ENCODE measurements at places on chromosomes 3 and 15. TPM values are rescaled to one million over a fixed set of nuclear protein-coding genes. Genes with fewer than 3 reads are reported as not detected.

GRCh38 chr3:170358042-170359010 lies 811 bp downstream of the SKIL start:
- peak; percentile 82 for DNase-seq

DNA sequence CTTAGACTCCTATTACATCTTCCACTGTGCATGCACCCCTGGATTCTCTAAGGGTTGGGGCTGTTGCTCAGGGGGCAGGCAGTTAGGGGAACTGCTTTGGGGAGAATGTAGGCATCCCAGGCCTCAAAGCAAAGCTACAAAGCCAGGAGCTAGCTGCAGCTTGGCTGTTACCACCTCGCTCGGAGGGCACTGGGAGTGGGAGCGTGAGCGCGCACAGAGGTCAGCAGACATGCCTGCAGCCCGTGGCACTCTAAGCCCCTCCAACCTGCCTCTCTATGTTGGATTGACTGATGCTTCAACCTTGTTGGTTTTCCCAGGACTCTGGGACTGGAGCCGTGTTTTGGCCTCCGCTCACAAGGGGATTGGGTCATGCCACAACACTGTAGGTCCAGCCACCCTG lies 69.8 kb downstream of the CPN2 start:
- DNase-seq = no peak

DNA sequence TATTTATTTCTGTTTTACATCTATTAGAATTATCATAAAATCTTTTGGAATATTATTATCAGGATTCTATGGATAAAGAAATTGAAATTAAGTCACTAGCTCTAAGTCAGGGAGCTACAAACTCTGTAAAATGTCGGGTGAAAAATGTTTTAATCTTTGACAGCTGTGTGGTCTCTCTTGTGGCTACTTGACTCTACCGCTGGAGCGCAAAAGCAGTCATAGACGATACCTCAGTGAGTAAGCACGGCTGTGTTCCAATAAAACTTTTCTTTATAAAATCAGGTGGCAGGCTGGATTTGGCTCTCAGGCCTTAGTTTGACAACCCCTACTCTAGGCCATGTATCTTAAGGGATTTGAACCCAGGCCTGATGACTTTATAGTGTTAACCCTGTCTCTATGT lies 88.5 kb upstream of the PFN2 start:
- DNase-seq = no peak

GRCh38 chr15:80431635-80432344 lies 27.6 kb downstream of the ARNT2 start:
- DNase-seq = no peak

- no peak for DNase-seq
Observed at GRCh38 chr3:4426261-4426781, 40.7 kb downstream of the SUMF1 start.

GRCh38 chr15:90291679-90292356 lies 26.3 kb downstream of the NGRN start:
- no peak for DNase-seq

GRCh38 chr3:77588863-77589262 lies 549.0 kb downstream of the ROBO2 start:
- no peak for DNase-seq

DNA sequence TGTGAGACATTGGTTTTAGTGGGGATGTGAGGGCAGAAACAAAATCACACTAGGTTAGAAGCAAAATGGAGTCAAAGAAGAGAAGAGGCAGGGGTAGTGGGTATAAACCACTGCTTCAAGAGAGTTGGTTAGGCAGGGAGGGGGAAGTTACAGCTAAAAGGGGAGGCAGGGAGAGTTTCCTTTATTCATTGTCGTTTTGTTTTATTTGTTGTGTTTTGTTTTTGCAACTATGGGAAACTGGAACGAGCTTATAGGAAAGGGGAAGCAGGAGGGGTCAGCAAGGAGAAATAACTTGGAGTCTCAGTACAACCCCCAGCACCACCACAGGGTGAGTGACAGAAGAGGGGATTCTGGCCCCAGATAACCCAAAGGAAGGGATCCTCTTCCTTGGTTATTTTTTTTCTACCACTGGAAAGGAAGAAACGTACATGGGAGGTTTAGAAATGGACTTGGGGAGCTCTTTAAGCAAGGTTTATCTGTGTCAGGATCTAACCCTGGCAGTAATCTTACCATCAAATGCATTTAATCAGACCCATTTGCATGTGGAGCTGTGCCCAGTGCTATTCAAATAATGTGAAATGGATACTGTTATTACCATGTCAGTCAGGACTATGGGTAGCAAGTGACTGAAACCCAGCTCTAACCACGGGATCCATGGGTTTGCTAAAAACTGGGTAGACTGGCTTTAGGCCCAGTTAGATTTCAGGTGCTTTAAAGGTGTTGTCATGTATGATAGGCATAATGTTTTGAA lies 68.7 kb downstream of the CCNL1 start:
- peak; percentile 67 for DNase-seq

- no peak for DNase-seq
Observed at GRCh38 chr15:60682115-60682514, 203.2 kb upstream of the ICE2 start.

- DNase-seq = no peak
Observed at GRCh38 chr3:13303410-13303809, 116.7 kb downstream of the NUP210 start.

- DNase-seq = peak; percentile 93
Observed at GRCh38 chr3:106206146-106206545, 337.3 kb upstream of the CBLB start.

DNA sequence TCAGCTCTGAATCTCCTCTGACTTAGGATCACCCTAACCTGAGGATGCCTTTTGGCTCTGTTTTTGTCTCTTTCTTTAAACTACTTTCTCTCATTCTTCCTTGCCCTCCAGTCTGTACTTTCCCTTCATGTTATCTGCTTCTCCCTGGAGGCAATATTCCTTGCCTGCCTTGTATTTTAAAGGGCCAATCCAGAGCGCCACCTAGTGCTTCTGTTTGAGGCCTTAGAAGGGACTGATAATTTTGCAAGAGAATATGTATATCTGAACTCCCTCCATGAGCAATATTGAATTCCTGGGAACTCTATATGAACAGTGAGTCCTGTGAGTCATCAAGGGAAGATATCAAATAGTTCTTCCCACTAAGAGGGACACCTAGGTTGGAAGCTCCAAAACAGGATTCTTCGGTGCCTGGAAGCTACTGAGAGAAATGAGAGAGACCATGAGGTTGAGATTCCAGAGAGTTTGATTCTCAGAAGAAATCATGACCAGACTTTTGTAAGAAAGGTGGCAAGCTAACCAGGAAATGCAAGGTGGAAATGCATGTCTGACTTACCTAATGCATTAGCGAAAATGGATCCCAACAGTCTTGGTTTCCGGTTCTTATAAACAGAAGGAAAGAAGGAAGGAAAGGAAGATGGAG lies 203.8 kb upstream of the CD96 start:
- DNase-seq = peak; percentile 72

- DNase-seq = peak; percentile 97
Observed at GRCh38 chr15:72783640-72784455, at the start of gene ADPGK. Gene ADPGK, minus strand, starts transcription at chr15:72783758. Its CDS starts 67 bp downstream, at chr15:72783691.

- DNase-seq = no peak
Observed at GRCh38 chr3:89276116-89276515, 168.7 kb downstream of the EPHA3 start.

- DNase-seq = no peak
Observed at GRCh38 chr15:96870580-96870979, 540.1 kb downstream of the NR2F2 start.

GRCh38 chr15:86872782-86873181 lies 793.1 kb downstream of the AGBL1 start:
- no peak for DNase-seq

GRCh38 chr3:169272532-169272931 lies 391.0 kb downstream of the MECOM start:
- no peak for DNase-seq

GRCh38 chr3:168620854-168621253 lies 525.1 kb upstream of the GOLIM4 start:
- DNase-seq = peak; percentile 11

GRCh38 chr3:149657926-149658743 lies at the start of gene WWTR1:
Gene WWTR1, minus strand, starts transcription at chr3:149658025. Its CDS starts 719 bp downstream, at chr3:149657306.
- peak; percentile 98 for DNase-seq

- no peak for DNase-seq
Observed at GRCh38 chr3:185087419-185087818, 65.4 kb downstream of the C3orf70 start.

DNA sequence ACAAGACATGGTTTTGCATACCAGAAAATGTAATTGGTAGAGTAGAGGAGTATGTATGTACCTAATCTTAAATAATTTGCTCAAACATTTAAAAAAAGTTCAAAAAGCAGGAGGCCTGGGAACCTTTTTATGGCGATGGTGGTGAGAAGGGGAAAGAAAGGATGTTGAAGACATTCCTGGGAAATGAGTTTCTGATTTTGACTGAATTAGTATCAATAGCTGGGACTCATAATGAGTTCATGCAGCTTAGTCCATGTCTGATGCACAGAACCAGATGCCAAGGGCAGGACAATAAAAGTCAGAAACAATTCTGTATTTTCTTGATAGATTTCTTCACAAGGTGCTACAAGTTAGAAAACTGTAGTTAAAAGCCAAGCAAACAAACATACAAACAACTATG lies 395.3 kb downstream of the GAP43 start:
- no peak for DNase-seq

- DNase-seq = no peak
Observed at GRCh38 chr3:197955892-197956477, 4.0 kb upstream of the LMLN start.

- DNase-seq = no peak
Observed at GRCh38 chr15:41873711-41874110, 20.1 kb downstream of the SPTBN5 start.

DNA sequence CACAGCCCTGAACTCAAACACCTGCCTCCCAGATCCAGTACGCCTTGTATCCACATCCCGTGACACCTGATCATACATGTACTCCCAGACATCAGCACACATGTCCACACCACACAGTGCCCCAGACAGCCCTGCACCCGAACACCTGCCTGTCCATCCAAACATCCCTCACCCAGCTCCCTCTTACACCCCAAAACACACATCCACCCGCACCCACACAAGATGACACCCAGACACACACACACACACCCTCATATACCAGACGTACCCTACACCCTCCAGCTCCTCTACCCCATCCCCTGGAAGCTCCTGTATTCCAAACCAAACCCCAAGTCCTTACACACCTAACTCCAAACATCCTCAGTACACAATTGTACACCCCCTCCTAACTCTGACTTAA lies 735 bp downstream of the CAMK1 start:
- DNase-seq = no peak

DNA sequence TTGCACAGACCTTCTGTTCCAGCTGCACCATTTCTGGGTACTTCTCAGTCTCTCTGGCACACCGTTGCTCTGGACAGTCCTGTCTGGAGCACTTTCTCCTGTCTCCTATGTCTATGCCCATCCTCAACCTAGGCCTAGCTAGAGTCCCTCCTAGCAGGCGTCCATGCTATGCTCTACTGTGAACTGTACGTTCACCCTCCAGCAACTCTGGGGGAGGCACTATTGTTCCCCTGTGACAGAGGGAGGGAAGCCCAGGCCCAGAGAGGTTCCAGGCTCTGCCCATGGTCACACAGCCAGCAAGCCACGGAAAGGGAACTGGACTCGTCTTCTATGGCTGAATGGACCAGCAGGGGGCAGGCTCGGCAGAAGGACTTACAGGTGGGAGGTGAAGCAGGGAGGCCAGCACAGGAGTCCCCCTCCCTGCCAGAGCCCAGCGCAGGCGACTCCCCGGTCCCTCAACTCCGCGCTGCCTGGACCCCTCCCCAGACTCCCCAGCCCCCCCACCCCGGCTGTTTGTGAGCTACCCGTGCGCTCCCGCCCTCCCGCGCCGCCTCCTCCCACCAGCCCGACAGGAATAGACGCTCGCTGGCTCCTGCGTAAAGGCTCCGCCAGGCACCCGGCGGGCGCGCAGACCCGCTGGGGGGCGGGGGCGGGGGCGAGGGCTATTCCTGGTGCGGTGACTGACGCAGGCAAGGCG lies 1.7 kb upstream of the LINGO1 start:
- peak; percentile 56 for DNase-seq

DNA sequence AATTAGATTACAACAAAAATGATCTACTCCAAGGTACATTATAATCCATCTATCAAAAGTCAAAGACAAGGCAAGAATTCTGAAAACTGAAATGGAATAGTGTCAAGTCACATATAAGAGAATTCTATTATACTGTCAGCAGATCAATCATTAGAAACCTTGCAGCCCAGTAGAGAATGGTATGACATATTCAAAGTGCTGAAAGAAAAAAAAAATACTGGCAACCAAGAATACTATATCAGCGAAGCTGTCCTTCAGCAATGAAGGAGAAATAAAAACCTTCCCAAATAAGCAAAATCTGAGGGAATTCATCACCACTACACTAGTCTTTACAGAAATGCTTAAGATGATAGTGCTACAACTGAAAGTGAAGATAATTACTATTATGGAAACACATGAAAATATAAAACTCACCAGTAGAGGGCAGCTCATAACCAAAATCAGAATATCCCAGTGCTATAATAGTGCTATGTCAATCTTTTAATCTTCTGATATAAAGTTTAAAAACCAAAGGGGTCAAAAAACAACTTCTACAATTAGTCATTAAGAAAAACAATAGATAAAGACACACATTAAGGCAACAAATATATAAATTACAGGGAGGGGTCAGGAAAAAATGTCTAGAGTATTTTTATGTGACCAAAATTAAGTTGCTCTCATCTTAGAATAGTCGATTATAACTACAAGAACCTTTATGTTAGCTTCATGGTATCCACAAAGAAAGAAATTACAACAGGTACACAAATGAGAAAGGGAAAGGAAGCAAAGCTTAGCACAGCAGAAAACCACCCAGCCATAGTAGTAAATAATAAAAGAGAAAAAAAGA lies 190.7 kb upstream of the CNTN6 start:
- DNase-seq = no peak

GRCh38 chr3:85783291-85783690 lies 824.5 kb downstream of the CADM2 start:
- DNase-seq = peak; percentile 48

Gene SLC24A5
- total RNA-seq = 0.04 TPM

Gene KBTBD8
- 3.2 TPM for total RNA-seq

Gene NMNAT3
- 5.8 TPM for total RNA-seq

Gene CCNB2
- total RNA-seq = 13.9 TPM

Gene C3orf85
- not detected for total RNA-seq

Gene ZNF621
- total RNA-seq = 10.6 TPM

Gene GRIP2
- total RNA-seq = 14.9 TPM

Gene ARNT2
- 4.9 TPM for total RNA-seq

Gene GOLGA8G
- not detected for total RNA-seq

Gene GTF2A2
- 79.1 TPM for total RNA-seq

Gene TGM4
- total RNA-seq = not detected

Gene ELL3
- 2.3 TPM for total RNA-seq

Gene NXPE3
- 8.9 TPM for total RNA-seq

Gene SSR3
- total RNA-seq = 119 TPM

Gene NOX5
- 0.09 TPM for total RNA-seq

Gene LXN
- total RNA-seq = 33.4 TPM

Gene ZMAT3
- total RNA-seq = 3.0 TPM

Gene ALS2CL
- total RNA-seq = 5.1 TPM

Gene STRIT1
- 15.3 TPM for total RNA-seq
